Peyer's patch (tissue), 4 donors: ENCODE measurements at places on chromosomes 5 and 9. TPM values are rescaled to one million over a fixed set of nuclear protein-coding genes. Genes with fewer than 3 reads are reported as not detected.

- no peaks in the 10 kb centered on the region for H3K27me3 ChIP-seq
- H3K36me3 ChIP-seq = no peaks in the 10 kb centered on the region
- H3K4me3 ChIP-seq = no peak overlapping the region
- no peaks in the 10 kb centered on the region for H3K4me1 ChIP-seq
- no peak overlapping the region for H3K27ac ChIP-seq
These were observed 1.4 kb upstream of the GDNF start for GRCh38 chr5:37841203-37841602.

DNA sequence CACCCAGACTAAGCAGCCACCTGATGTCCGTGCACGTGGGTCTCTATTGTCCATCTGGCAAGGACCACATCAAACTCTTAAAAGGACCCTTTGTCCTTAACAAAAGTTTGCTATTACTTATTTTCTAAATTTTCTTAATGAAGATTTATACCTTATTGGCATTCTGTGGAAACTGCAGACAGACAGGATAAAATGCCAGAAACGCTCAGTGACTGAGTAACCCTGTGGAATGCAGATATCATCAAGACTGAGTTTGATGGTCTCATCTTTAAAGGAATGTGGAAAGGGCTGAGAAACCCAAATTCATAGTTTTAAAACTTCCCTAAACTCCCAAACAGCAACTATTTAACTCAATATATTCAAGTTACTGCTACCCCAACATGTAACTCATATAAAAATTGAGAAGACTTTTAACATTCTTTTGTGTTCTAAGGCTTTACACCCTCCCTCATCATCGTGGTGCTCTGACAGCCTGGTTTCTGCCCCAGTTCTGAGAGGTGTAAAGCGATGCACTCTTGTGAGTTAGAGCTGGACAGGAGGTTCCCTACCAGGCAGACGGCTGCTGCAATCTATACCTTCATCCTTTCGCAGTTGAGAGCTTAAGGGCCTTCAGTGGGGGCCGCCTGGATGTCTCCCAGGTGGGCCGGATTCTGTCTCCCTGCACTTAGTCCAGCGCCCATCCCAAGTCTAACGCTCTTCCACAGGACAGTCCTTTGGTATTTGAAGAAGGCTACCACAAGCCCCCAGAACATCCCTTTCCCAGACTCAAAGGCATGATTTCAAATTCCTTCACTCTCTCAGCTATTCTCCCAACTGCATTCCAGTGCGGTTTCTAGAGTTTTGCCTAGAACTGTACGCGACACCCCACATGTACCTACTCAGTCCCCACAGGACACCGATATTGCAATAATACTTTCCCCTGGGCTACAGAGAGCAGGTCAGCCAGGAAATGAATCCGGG is 68.9 kb downstream of the DAP start:
- H3K27ac ChIP-seq = no peak overlapping the region
- DNase-seq = no peak
- H3K36me3 ChIP-seq = no peaks in the 10 kb centered on the region
- H3K27me3 ChIP-seq = no peaks in the 10 kb centered on the region
- H3K4me3 ChIP-seq = no peak overlapping the region

- DNase-seq = no peak
- H3K27ac ChIP-seq = no peak overlapping the region
- H3K4me1 ChIP-seq = no peaks in the 10 kb centered on the region
These were observed 247.5 kb downstream of the ADAMTSL1 start for GRCh38 chr9:18721267-18721994.

DNA sequence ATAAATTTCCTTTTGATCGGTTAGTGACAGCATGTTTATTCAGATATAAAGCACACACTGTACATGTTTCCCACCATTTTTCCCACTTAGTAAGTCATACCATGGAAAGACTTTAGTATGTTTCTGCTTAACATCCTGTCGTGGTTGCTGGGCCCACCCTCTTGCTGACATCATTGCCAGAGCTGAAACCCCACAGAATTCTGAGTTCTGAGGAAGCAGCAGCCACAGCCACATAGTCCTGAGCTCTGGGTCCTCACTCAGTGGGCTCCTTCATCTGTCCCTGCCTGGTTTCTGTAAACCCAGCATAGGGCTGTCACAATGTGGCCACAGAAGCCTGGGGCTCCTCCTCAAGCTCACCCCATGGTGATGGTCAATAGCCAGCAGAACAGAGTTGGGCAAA is 441.5 kb downstream of the ENC1 start:
- H3K4me3 ChIP-seq = no peak overlapping the region
- H3K36me3 ChIP-seq = no peaks in the 10 kb centered on the region
- H3K27ac ChIP-seq = no peak overlapping the region
- no peak for DNase-seq
- peaks cover 12% of the 10 kb centered on the region for H3K4me1 ChIP-seq

GAPVD1 gene
- total RNA-seq = 43.6 TPM

DNAH5 gene
- total RNA-seq = 0.54 TPM

OLFM1 gene
- 2.5 TPM for total RNA-seq

EFCAB9 gene
- not detected for total RNA-seq

ZBTB43 gene
- 11.6 TPM for total RNA-seq

GPR151 gene
- total RNA-seq = not detected
